ENCODE measurements at places on chromosomes 4 and X.

- no peak for DNase-seq
Observed at GRCh38 chr4:155571184-155571944, 95.3 kb upstream of the GUCY1A1 start.

GRCh38 chr4:171929477-171929876 lies 116.3 kb downstream of the GALNTL6 start:
- no peak for DNase-seq

GRCh38 chr4:149999485-150000074 lies 78.7 kb upstream of the DCLK2 start:
- DNase-seq = peak; percentile 57

DNA sequence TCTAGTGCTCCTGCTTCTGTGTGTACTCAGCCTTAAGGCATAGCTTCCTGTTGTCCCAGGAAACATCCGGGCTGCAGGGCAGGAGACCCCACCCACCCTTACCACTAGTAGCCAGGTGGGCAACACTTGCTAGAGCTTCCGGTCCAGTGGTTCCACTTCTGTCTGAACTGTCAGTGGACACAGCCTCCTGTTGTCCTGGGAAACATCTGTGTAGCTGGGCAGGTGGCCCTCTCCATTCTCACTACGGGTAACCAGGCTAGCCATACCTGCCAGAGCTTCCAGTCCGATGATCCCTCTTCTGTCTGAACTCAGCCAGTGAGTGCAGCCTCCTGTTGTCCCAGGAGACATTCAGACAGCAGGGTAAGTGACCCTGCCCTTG lies 372.2 kb downstream of the INPP4B start:
- no peak for DNase-seq

- no peak for DNase-seq
Observed at GRCh38 chr4:39020130-39020529, 12.1 kb downstream of the TMEM156 start.

DNA sequence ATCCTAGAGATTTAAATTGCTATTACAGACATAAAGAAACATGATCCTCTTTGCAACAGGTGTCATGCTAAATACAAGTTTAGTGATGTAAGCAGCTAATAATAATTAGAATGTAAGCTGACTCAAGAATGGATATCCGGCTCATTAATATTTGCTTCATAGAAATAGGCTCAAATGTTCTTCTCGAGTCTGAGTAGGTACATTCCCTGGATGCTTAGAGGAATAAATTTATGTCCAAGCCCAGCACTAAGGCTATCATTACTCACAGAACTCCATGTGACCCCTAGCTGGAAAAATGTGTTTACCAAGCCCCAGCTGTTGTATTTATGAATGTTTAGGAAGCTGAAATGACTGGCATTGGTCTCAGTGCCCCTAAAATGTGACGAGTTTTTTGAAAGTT lies 87.6 kb upstream of the TSPAN7 start:
- DNase-seq = no peak

All from midbrain (tissue), 1 donor.